ENCODE measurements at places on chromosomes 6 and 20.

DNA sequence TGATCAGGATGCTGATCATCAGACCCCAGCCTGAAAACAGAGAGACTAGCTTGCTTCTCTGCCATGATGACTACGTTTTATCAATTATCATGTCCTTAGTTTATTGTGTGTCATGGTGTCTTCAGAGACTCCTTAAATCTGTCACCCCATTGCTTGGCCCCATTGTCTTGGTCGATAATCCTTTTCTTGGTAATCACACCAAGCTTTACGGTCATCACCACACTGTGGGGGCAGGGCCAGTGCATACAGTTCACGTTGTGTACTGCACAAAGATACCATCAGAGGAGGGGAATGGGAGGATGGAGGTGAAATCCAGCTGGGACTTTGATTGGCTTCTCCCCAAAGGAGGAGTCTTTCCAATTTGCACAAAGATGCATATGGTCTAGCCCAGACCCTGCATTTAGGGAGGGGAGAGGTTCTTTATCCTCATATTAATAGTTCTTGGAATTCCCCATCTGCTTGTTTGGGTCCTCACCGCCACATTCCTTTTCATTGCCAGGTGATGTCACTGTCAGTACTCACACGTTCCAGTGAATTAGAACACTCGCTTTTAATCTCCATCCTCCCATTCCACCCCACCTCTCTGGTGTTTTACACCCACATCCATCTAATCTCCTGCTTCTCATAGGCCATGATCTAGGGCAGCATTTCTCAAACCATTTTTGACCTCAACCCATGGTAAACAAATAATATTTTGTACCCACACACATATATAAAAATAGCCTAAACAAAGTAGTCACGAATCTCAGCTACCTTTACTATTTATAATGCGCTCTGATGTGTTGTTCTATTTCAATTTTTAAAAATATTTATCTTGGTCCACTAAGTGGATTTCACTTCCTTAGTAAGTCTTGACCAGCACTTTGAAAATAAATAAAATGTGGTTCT is 5.7 kb downstream of the ETV7 start:
- DNase-seq, result no peak

DNA sequence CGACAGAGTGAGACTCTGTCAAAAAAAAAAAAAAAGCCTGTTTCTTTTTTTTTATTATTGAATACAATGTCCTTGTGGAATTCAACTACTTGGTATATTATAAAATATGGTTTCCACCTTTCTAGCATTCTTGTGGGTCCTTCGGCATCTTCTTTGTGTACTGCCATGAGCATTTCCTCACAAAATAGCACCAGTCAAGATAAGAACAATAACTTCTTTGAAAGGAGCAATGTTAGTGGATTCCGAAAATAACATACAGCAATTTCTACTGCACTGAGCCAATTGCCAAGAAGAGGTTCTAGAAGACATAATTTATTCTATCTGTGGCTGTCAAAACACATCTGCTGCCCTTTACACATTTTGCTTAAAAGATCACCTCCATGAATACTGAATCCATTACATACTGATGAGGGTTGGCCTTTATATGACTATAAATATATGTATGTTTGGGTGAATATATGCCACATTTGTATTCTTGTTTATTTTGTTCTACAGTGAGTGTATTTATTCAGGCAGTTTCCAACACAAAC is 19.1 kb upstream of the SPTLC3 start:
- DNase-seq, result no peak

GRCh38 chr6:3919849-3920248 is 70.7 kb downstream of the FAM50B start:
- DNase-seq, result no peak

DNA sequence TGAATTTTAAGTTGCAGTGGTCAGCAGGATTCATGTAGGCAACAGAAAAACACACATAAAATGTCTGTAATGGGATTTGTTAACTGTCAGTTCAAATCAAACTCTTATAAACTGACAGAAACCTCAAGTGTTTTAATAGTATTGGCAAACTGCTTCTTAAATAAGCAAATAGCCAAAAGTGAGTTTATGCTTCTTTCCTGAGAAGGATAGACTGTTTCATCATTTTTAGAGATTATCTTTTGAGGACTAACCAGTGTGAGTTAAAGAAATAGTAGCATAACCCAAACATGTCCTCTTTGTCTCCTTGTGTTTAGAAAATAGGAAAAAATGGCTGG is 68.0 kb downstream of the AIG1 start:
- no peak for DNase-seq

GRCh38 chr20:57849121-57849520 is 139.3 kb upstream of the PMEPA1 start:
- no peak for DNase-seq

- DNase-seq, result no peak
These were observed 37.8 kb upstream of the RNF144B start for GRCh38 chr6:18349386-18349785.

- no peak for DNase-seq
These were observed 60.2 kb downstream of the PSMG4 start for GRCh38 chr6:3318821-3319540.

DNA sequence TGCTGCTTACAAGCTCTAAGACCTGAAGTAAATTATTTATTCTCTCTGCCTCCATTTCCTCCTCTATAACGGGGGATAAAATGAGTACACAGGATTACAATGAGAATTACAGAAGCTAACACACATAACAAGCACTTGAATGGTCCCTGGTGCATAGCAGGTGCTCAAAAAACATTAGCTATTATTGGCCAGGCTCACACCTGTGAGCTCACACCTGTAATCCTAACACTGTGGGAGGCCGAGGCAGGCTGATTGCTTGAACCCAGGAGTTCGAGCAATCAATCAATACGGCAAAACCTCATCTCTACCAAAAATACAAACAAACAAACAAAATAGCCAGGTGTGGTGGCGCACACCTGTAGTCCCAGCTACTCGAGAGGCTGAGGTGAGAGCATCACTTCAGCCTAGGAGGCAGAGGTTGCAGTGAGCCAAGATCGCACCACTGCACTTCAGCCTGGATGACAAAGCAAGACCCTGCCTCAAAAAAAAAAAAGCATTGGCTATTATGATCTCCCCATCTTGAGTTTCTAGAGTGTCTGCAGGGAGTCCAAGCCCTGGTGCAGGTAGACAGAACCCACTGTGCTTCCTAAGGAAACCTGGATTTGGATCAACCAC is 68.1 kb downstream of the PREX1 start:
- no peak for DNase-seq

DNA sequence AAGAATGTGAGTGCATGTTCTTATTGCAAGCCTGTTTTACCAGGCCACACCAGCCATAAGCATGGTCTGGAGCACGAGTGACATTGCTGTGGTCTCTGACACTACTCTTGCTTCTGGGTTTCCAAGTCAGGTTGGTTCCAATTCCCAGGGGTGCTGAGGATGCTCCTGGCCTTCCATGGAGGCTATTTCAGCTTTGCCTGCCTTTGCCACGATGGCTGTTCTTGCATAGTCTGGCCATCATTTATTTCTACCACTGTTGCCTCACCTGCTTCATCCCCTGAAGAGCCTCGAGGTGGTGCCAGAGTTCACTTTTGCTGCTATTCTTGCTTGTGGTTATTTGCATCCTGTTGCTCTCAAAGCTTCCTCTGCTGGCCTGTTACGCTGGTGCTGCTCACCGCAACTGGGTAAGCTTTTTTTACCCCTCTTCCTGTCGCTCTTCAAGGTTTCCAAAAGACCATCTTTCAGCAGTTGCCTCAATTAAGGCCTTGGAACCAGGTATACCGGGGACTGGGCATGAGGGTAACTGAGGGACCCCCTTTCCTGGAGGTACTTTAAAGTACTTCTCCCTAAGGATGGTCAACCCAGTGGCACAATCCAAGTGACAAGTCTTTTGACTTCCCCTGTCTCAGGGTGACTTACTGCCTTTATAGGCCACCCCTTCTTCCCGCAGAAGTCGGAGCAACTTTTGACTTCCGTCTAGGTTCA is 64.5 kb downstream of the AKAP7 start:
- DNase-seq, result peak; percentile 81

- no peak for DNase-seq
These were observed 186.7 kb downstream of the BTBD9 start for GRCh38 chr6:38452816-38453660.

- peak; percentile 77 for DNase-seq
These were observed 83.7 kb downstream of the CHMP4B start for GRCh38 chr20:33894798-33895197.

GRCh38 chr6:2615251-2615650 is 135.5 kb downstream of the MYLK4 start:
- no peak for DNase-seq

- DNase-seq, result no peak
These were observed 36.7 kb upstream of the INSM1 start for GRCh38 chr20:20331156-20331555.

DNA sequence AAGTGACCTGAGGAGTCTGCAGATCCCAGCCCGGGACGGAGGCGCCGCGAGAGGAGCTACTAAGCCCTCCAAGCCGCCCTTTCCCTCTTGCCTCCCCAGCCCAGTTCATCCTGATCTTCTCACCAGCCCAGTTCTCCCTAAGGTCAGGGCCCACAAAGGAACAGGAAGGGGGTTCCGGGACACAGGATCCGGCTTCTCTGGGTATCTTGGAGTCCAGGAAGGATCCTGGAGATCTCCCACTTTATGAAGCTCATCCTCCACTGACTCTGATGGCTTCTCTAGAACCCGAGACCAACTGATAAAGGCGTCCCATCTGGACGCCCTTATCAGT is 36.9 kb upstream of the HLA-C start:
- DNase-seq, result no peak

- DNase-seq, result no peak
These were observed 55.3 kb downstream of the BACH2 start for GRCh38 chr6:90241229-90241880.

GRCh38 chr6:19231878-19232561 is 605.1 kb upstream of the ID4 start:
- no peak for DNase-seq

DNA sequence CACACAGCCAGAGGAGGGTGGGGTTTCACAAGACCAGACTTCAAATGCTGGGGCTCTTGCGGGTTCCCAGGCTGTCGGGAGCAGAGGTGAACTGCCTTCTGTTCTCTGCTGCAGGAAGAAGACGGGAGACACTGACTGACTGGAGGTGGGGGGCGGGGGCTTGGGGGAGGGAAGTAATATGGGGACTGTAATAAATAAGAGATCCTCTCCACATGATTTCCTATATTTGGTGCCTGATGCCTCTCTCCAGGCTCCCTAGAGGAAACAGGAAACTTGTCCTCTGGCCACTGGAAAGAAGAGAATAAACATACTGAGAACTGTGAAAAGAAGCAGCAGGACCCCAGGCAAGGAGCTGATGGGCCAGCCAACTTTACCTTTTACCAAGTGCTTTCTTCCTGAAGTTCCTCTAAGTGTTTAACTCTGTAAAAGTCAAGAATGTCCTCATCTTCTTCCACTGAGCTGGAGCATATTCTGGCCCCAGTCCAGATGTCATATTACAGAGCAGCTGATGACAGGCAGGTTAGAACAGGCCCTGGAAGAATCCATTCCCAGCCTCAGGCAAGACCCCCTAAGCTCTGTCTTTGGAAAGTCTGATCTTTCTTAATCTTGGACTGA is 33.2 kb upstream of the ADGRF5 start:
- peak; percentile 25 for DNase-seq

GRCh38 chr6:166253778-166254204 is 54.4 kb downstream of the PRR18 start:
- no peak for DNase-seq

- DNase-seq, result peak; percentile 56
These were observed 17.1 kb downstream of the IRF4 start for GRCh38 chr6:408599-409102.

GRCh38 chr20:38520261-38520660 is 47.6 kb downstream of the RALGAPB start:
- DNase-seq, result no peak

DNA sequence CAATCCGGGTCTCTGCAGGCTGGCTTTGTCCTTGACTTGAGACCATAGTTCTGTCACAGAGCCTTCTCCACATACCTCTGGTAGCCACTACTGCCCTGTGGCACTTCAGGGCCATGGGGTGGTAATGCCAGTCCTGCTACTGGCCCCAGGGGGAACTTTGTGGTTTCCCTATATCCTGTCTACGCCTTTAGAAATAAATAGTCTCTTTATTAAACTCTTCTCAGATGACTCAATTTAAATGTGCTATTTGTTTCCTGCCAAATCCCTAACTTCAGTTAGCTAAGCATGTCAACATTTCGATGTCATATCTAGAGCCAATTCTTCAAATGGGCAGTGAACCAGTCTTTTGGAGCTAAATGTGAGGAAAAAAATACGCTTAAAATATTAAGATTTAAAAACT is 60.1 kb downstream of the SEL1L2 start:
- DNase-seq, result no peak
